Suppressor macrophage treated with lipopolysaccharide for 1 hour (primary cell): ENCODE measurements at places on chromosomes 2 and 18.

GRCh38 chr18:64852281-64852680 is 703.4 kb upstream of the LINC00305 start:
- DNase-seq: no peak

- no peak for DNase-seq
These were observed 41.6 kb downstream of the SDC1 start for GRCh38 chr2:20183373-20183772.

DNA sequence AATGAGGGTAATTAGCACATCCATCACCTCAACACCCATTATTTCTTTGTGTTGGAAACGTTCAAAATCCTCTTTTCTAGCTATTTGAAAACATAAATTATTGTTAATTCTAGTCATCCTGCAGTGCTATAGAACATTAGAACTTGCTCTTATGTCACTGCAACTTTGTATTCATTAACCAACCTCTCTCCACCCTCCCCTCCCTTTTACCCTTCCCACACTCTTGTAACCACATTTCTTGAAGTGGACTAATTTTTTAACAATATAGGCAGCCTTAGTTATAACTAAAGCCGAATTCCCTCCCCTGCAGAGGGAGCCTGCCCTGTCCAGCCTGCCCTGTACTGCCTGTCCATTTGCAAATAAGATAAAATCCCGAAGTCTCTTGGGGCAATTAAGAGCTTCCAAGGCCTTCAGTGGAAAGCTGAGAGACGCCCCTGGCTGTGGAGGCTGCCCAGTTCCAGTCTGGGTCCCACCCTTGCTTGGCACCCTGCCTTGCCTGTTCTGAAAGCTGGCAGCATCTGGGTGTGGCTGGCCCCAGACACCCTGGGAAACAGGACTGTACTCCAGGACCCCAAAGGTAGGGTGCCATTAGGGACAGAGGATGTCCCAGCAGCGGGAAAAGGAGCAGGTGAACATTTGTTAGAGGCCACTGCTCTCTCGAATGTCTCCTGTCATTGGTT is 65.1 kb downstream of the MEX3C start:
- no peak for DNase-seq

DNA sequence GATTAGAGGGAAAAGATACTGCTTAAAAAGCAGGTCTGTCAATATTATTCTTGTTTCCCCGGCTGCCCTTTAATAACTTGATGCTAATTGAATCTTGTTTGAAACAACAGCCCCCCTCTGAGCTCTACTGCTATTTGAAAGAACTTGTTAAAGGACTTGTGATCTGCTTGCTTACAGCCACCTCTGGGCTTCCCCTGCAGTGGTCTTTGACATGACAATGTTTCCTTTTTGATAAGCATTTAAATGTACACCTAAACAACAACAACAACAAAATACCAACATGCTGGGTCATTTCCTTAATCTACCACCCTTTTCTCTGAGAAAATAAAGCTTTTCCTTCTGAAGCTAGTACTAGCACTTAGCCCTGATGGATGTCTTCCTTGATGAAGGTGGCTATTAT is 3.9 kb downstream of the HOXD1 start:
- no peak for DNase-seq

DNA sequence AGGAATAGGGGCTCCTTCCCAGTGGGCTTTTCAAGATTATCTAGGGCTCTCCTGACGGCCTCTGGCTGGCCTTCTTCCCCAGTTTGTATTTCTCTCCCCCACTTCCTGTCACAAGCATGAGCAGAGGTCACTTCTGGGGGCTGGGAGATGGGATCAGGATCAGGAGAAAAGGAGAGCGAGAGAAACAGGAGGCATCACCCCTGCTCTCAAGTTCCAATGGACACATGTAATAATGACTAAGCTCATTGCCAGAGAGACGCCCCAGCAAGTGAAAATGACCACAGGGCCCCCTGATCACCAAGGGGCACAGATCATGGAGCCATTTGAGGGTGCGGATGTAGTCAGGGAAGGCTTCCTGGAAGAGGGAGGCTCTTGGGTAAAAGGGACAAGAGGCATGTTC is 92.1 kb downstream of the SMAD7 start:
- no peak for DNase-seq

GRCh38 chr2:101361121-101361520 is 26.2 kb downstream of the CREG2 start:
- DNase-seq: peak; percentile 57

DNA sequence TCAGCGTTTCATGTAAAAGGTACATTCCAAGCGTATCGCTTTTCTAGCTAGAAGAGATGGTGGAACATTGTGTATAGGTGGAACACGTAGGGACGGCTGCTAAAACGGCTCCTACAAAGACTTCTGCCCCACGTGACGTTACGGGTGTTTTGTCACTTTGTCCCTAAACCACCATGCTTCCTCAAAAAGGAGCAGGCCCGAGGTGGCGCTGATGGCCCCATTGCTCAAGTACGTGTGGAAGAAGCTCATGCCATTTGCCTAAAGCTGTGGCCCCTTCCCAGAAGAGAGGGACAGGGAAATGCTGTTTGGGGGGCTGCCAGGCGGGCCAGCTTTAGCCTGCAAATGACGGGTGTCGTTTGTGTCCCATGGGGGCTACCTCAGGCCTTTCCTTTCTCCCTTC is 72.7 kb downstream of the TMEM247 start:
- no peak for DNase-seq

- DNase-seq: no peak
These were observed 172.2 kb upstream of the HAAO start for GRCh38 chr2:42964439-42965083.

DNA sequence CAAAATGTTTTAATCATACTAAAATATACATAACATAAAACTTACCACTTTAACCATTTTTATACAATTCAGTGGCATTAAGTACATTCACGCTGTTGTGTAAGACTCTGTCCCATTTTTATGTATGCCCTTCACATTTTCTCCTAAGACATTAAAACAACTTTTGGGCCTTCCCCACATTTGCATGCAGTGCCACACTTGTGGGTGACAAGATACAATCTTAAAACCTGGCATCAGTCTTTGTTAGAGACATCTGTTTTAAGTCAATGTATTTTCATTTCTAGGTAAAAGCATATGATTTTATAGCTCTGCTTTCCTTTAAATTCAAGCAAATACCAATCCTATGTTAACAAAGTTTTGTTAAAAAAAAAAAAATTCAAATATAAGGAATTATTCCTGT is 17.3 kb downstream of the SPRED2 start:
- DNase-seq: no peak

- DNase-seq: no peak
These were observed 1.9 kb downstream of the GALNT5 start for GRCh38 chr2:157259386-157259785.

DNA sequence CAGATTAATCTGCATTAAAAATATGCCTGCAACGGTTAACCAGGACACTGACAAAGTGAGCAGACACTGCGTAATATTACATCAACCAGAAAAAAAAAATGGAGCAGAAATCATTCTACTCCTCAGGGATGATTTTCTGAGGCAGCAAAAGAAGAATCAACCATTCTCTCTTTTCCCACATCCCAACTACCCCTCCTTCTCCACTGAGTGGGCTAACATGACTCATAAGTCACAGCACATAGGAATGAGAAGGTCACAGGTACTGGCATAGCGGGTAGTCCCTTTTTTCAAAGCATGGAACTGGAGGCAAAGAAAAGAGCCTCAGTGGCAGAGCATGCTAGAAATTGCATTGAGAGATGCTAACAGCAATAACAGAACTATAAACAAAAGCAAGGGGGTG is 54.3 kb upstream of the TSPYL6 start:
- DNase-seq: no peak

DNA sequence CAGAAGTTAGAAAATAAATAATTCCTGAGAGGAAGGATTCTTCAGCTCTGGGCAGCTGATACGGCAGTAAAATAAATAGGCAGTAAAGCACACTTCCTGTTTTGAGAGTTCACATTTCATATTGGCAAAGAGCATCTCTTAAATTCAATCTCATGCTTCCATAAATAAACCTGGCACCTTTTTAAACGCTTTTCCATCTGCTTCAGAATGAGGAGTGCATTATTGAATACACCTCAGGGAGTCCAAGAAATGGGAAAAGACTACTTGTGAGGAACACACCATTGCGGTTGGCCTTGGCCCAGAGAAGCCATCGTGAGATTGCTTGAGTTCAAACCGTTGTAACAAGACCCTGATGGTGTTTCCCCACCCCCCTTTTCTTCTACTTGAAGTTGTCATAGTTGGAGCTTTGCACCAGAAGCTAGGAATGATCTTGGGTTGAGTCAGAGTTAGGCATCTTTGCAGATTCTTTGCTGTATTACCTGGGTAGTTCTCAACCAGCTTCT is 123.9 kb downstream of the RDH14 start:
- DNase-seq: no peak

DNA sequence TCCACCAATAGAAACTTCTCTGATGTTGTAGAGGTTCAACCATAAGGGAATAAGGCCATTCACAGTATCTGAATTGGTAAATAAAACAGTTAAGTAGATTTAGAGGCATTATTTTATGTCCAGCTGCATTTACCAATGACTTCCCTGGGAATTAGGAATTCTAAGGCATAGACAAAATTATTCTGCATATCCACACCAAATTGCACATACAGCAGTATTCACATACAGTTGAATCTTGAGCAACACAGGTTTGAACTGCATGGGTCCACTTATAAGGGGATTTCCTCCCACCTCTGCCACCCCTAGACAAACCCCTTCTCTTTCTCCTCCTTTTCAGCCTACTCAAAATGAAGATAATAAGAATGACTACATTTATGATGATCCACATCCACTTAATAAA is 54.4 kb downstream of the COL5A2 start:
- no peak for DNase-seq

- no peak for DNase-seq
These were observed 363.0 kb downstream of the SS18 start for GRCh38 chr18:25727281-25727985.

DNA sequence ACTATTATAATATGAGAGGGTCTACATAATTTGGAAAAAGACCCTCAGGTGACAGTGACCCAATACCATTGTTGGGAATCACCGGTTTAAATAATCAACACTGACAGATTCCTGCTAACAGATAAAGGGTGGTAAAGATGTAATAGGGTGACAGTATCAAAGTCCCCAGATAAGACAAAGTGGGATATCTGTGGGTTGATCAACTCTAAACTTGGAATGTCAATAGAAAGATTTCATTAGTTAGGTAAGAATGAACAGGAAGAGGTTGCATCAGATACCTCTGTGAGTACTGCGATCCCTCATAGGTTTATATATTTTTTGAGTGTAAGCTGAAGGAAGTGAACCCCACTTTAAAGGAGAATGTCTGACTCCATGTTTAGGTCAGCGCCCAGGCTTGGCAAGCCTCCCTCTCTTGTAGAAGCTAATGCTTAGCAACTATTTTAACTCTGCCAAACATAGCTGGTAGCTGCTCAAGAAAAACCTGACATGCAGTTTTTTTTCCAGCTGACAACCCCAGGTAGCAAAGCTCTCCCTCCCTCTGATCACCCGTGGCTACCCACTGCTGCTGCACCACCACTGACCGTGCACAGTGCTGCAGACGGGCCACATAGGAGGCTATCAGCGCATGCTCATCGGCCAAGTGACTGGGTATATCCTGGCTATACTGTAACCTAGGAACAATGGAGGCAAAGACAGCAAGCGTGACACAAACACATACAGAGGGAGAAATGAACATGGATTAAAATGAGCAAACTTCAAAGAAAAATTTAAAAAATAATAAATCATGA is 113.3 kb upstream of the DNMT3A start:
- no peak for DNase-seq

DNA sequence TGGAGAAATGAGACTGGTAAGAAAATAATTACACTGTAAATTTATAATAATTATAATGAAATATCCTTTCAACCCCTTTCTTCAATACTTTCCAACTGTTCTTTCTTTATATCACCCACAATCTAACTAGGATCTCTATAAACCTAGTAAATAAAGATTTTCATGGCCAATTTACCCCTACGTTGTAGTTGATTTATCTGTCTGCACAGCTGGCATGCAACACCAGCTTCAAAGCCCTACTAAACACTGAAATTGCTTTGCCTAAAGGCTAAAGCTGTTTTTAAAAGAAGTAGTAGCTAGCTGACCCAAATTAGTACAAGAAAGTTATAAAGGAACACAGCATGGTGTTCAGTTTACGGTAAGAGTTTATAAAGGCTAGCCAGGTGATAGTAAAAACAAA is 140.1 kb downstream of the NOL4 start:
- DNase-seq: no peak

DNA sequence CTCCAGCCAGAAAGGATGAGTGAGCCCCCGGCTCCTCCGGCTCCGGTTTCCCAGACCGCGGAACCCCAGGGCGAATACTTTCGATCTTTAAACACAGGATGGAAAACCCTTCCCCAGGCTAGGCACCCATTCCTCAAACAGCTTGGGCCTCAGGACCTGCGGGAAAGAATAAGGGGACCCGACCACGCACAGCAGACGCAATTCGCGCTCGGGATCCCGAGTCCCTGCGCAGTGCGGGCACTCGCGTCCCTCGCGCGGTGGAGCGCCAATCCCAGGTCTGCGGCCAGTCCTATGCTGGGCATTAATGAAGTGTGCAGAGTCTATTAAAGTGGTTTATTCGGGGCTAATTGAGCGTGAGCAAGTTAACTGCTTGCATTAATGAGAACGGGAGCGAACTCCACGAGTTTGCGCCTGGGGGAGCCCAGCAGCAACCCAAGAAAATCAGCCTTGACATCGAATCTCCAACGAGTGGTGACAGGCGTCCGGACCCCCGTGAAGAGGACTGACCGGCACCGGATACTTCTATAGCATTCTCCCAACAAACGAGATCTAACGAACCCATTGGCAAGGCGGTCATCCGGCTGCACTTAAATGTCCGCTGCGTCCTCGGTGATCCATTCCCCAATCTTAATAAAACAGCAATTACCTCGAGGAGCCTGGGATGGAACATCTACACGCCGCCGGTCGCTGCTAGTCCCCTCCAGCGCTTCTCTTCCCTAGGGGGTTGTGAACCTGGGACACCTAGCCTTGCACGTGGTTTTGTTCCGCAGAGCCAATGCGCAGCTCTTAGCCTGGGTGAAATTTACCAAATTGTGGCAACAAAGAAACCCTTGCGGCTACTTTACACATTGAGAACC is 1.6 kb downstream of the OSR1 start:
- no peak for DNase-seq

- no peak for DNase-seq
These were observed 611.0 kb downstream of the KCNJ3 start for GRCh38 chr2:155309483-155309882.

DNA sequence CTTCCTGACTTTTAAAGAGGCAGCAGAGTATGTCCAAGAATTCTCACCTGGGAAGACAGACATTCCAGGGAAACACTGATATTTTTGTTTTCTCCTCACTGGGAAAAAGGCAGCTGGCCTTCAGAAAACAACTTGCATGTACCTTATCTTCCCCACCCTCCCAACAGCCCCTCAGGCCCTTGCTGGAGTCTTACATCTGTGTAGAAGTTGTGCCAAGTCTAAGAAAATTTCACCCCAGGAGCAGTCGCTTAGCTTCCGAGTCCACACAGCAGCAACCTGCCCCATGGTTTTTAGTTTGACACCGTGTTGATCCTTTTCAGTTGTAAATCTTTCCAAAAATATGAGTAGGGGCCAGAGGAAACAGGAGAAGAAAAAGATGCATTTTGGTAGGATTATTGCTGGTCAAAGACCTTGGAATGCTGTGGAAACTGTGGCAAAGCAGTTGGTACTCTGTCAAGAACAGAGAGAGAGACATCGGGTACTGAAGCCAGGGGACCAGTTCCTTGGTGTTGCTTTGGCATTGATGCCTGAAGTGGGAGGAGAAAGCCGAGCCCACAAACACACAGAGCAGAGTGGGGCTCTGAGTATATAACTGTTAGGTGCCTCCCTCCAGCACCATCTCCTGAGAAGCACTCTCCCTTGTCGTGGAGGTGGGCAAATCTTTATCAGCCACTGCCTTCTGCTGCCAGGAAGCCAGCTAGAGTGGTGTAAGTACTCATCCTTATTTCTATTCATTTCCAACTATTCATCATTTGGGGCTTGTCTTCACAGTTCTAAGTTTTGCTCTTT is at the start of gene SLC14A1:
Gene SLC14A1 (plus strand): TSS at position 615 of the 789 bp plus-strand sequence. CDS start 6,140 bp downstream, outside the sequence.
- DNase-seq: no peak
